T follicular helper cell (primary cell): ENCODE measurements at places on chromosomes 11 and 22.

GRCh38 chr22:37611207-37611606 lies 2.6 kb downstream of the GGA1 start:
- no peak for DNase-seq

GRCh38 chr11:2121227-2122130 lies 17.7 kb downstream of the IGF2 start:
- DNase-seq: no peak

- no peak for DNase-seq
These were observed 30.7 kb downstream of the LRFN4 start for GRCh38 chr11:66887526-66887925.

GRCh38 chr11:109914809-109915653 lies 178.2 kb upstream of the ZC3H12C start:
- DNase-seq: no peak

DNA sequence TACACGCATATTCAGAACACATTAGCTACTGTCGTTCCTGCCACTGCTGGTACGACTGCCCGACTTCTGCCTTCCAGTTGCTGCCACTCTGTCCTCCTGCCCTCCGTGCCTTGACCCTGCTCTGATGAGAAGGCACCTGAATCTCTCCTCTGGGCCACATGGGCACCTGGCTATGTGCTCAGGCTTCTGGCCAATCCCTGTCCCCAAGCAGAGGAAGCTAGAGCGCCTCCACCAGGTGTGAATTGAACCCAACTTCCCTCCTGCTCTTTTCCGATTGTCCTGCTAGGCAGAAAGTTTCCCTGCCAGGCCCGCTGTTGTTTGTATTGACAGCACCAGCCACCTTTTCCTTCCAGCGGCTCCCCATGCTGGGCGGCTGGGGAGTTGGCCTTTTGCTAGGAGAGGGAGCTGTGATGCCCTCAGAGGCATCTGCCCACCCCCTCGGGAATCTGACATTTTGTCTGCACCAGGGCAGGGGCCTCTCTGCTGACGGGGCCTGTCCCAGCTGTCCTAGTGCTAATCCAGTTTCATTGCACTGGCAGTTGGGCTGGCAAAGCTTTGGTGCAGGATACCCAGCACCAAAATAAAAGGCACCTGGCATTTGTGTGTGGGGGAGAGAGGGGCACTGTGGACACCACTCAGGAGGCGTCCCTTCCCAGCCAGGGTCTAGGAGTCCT lies 118.0 kb downstream of the GRIK4 start:
- DNase-seq: no peak
